ENCODE measurements at places on chromosomes 2 and 18.

DNA sequence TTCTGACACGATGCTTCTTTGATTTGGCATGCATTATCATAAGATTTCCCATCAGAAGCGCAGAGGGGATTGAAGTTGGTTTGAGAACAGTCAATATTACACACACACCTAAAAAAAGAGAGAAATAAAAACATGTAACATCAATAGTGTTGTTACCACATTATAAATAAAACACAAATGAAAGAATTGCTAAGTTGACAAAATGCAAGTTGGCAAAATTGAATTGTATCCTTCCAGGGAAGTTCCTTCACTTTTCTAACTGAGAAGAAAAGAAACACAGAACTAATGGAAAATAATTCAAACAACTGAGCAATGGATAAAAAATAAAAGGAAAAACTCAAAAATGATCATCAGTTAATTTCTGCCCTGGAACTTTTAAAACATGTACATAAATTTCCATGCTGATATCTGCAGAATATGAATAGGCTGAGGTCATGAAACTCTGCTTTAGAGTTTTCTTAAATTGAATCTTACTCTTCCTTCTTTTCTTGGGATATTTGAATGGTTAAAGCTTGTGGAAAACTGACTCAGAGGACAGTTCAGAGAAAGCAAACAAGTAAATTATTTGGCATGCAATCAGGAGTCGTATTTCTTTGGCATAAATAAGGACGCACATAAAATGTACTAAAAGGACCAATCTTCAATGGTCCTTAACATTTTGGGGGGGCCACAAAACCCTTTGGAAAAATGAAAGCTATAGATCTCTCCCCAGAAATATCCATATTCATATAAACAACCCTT lies 152.4 kb upstream of the CAVIN2 start:
- DNase-seq, result no peak

- no peak for DNase-seq
These were observed 160.1 kb downstream of the TWIST2 start for GRCh38 chr2:239008004-239008403.

GRCh38 chr2:3403587-3404334 lies 24.3 kb downstream of the TRAPPC12 start:
- DNase-seq, result no peak

GRCh38 chr18:60664736-60665135 lies 292.2 kb upstream of the MC4R start:
- no peak for DNase-seq

DNA sequence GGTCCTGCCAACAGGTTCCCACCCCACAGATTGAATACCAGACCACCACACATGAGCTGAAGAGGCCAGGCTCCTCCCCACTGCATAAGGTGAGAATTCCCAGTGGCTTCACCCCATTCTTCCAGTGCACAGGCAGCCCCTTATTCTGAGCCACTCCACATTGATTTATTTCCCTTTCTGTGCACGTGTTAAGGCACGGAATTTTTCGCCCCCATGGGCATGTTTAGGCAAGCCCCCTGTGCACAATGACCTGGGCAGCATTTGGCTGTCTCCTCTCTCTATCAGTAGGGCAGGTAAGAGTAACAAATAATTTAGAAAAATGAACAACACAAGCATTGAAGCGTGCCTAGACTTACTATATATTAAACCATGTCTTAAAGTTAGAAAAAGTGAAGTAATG lies 15.2 kb upstream of the CHAC2 start:
- no peak for DNase-seq

DNA sequence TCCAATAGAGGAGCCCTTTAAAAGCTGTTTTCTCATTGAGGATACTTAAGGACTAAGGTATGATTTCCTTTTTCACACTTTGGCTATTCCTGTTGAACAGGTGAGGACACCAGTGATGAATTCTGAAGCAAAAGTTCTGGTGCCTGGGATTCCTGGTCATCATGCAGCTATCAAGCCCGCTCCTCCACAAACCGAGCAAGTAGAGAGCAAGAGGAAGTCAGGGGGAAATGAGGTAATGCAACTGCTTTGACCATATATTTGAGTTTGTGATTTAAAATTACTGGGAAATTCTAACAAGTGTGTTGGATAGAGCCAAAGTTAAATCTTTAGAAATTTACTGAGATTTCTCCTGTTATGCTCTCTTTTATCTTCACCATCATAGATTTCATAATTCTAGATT lies 33.0 kb downstream of the WDR43 start:
- no peak for DNase-seq

DNA sequence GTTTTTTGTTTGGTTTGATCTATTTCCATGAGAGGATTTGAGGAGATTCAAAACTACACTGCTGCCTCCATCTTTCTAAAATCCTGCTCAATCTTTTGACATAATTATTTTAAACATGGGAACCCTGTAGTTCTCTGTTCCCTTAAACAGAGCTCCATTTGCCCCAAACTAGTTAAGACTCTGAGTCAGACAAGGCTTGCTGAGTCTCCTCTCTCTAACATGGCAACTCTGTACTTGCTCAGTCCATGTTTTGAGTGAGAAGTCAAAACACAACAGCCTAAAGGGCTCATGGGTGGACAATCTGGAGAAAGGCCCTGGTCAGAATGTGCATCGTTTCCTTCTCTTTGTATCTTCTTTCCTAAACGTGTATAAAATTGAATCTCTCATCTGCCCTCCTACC lies 7.1 kb upstream of the STAMBP start:
- DNase-seq, result no peak

DNA sequence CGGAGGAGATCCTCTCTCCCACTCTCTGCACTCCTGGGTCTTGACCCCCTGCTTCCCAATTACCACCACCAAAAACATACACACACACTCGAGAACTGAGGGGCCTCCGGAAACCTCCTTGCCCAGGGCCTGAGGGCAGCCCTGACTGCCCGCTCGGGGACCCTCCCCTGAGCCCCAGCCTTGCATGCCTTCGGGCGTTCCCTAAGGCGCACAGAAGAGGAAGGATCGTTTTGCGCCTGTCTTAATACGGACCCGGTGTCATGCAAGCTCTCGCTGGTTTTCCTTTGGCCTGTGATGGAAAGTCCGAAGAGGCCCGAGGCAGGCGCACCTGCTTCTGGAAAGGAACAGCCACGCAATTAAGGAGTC lies 19.8 kb downstream of the POU3F3 start:
- DNase-seq, result no peak

GRCh38 chr2:96819128-96819875 lies 3.2 kb downstream of the CNNM3 start:
- no peak for DNase-seq

DNA sequence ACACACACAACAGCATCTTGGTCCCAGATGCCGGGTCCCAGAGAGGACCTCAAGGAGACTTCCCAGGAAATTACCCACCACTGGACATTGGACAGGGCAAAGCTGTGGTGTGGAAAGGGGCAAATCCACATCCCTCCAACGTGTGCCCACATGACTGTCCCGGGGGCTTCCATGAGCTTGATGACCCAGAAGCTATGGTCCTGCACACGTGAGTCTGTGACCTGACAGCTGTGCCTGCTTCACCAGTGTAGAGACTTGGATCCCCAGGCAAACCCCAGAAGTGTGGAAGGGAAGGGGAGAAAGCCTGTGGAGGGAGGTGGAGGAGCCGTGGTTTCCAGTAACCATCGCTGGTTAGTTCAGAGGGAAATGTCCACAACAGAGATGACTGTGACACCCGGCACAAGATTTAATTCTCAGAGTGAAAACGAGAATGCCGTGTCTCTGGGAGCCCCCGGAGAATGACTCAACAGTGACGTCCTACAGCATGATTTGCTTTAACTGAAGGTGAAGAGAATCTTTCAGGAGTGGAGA lies 19.1 kb upstream of the GPR55 start:
- no peak for DNase-seq

DNA sequence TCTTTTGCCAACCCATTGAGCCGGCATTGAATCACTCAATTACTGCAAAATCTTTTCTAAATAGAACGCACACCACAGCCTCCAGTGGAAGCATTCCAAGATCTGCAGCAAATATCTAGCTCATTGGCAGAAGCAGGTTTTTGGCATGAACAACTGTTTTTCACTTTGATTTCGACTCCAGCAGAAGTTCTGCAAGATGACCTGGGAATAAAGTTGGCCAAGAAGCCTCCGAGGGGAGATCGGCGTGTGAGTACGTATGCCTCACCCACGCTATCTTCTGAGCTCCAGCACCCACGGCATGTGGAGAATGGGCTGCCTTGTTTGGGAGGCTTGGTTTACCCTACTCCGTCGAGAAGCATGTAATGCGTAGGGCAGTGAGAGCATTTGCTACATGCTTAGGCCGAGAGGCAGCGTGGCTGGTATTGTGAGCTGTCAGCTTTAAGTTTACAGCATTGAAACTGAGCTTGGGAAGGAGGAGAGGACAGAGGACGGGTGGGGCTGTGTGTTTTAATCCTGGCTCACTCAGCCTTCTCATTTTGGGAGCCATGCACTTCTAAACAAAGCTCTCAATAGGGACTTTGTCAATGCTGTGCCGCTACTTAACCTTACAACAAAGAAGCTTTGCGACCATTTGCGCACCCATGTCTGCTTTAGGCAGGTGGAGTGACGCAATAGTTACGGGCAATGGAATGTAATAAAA lies 10.5 kb downstream of the PCARE start:
- DNase-seq, result no peak

- DNase-seq, result no peak
These were observed 168.4 kb upstream of the NCKAP5 start for GRCh38 chr2:133736674-133737073.

GRCh38 chr2:120174963-120175581 lies 48.1 kb downstream of the TMEM185B start:
- DNase-seq, result no peak

GRCh38 chr2:236550290-236550689 lies 19.3 kb upstream of the ACKR3 start:
- no peak for DNase-seq

DNA sequence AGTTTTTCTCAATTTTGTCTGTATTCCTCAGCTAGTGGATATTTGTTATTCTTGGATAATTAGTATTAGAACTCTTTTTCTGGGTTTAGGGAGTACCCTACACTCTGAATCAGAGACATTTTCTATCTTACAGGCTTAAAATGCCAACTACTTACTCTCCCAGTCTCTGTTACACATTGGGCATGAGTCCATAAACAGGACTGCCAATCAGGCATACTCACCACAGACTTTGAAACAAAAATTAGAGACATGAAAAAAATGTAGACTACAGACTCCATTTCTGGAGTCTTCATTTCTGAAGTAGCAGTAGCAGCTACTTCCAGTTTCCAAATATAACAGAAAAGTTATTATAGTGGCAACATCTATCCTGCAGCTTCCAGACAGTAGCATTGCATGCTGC lies 279.7 kb downstream of the MBD5 start:
- no peak for DNase-seq

DNA sequence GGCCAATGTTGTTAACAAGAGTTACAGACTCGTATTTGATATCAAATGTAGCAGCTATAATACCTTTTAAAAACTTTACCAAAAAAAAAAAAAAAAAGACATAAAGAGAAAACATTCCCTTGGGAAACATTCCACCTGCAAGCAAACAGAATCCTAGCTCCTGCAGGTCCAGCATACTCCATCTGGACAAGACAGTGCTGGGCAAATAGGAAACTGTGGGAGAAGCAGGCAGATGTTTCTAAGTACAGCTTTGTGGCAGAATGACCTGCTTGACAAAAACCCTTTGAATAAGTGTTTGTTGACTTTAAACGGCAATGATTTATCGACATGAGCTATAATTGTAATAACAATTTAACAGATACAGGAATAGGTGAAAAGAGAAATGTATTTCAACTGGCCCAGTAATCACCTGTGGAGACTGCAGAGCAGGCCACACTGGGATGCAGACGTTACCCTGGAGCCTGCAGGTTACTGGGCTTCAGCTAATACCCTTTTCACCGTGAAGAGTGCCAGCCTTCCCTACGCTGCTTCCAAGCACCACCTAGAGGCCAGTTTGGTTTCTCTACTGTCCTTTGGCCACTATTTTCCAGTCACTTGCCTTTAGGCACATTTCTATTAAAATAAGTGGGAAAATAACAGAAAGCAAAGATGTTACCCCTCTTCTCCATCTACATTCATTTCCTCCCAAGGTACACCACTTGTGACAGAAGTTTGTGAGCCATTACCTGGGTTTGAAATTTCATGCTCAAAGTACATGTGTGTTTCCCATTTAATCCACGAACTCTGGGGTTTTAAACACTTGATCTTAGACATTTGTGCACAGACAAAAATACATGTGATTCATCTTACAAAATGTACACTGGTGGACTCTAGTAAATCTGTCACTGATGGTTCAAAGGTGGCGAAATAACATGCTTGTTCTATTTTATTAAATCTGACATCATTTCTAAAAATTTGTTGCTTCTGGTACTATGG lies 96.9 kb upstream of the ZNF397 start:
- DNase-seq, result peak; percentile 8

DNA sequence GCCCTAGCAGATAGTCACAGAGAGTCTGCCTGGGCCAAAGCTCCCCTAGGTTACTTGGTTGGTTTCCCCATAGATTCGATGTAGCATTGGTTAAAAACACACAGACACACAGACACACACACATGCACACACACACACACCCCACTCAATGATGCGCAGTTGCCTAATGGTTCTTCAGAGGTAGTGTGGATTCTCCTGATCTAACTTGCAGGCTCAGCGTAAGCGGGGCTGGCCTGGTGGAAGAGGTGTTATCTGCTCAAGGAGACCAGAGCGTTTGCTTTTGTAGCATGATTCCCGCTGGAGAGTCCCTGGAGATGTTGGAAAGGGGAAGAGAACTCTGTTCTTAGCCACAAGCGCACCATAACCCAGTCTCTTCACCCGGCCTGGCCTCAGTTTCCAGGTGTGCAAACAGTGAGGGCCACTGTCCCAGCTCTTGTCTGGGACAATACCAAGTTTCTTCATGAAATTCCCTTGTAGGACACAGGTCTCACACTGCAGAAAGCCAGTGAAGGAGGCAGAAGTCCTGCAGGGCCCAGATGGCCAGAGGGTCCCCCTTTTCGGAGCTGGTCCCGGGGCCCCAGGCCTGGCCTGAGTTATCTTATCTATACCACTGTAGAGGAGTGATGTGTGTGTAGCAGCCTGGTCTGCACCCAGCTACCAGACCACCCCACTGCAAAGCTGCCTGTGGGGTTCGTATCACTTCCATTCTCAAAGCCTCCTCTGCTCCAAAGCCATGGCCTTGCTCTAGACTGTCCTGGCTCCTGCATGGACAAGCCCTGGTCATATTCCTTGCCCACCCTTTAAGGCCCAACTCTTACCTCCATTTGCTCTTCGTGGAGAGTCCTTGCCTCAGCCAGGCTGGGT lies 3.7 kb downstream of the ACKR3 start:
- no peak for DNase-seq

- no peak for DNase-seq
These were observed 22.8 kb upstream of the SH3BP4 start for GRCh38 chr2:234929002-234929401.

DNA sequence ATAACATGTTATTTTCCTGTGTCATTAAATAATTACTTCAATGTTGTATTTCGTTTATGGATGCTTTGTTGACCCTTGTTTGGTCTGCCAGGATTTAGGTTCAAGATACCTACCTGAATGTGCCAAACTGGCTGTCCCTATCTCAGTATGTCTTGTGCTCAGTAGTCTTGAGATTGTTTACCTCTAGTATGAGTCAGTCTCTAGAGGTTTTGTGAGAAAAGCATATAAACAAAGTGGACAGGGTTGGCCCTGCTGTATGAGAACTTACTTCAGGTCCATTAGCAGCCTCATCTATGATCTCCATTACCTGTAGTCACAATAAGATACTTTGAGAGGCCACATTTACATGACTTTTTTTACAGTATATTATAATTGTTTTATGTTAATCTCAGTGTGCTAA lies 17.8 kb downstream of the DDX18 start:
- no peak for DNase-seq
